ENCODE measurements at places on chromosomes 1 and 21. TPM values are rescaled to one million over a fixed set of nuclear protein-coding genes. Genes with fewer than 3 reads are reported as not detected.

DNA sequence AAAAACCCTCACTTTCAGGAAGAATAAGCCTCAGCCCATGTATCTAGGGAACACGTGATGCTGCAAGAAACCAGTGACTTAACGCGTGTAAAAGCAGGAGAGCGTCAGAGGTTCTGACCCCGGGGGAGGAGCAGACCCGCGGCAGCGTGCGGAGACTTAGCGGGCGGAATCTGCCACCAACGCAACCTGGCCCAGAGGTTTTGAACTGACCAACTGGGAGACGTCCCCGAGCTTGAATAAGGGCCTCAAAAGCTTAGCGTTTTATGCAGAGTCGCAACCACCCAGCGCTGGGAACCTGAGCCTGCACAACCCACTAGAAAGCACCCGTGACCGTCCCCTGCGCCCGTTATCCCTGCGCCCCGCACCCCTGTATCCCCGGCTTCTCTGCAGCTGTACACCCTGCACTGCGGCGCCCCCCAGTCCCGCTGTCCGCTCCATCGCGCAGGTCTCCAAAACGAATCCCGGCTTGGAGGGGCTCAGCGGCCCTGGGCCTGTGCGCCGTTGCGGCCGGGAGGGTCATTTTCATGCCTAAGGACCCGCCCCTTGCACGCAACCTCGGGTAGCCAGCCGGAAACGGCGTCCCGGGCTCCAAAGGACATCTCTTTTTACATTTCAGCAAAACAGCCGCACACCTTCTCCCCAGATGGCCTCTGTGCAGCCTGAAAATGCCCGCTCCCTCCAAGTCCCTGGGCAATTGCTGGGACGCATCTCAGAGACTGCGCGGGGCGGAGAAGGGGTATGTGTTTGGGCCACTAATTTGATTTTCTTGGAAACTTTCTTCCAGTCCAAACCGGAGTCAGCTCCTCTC is 29.4 kb upstream of the TRIM17 start:
- peak; percentile 43 for DNase-seq

GRCh38 chr1:207803678-207804077 is 51.8 kb downstream of the CD46 start:
- no peak for DNase-seq

DNA sequence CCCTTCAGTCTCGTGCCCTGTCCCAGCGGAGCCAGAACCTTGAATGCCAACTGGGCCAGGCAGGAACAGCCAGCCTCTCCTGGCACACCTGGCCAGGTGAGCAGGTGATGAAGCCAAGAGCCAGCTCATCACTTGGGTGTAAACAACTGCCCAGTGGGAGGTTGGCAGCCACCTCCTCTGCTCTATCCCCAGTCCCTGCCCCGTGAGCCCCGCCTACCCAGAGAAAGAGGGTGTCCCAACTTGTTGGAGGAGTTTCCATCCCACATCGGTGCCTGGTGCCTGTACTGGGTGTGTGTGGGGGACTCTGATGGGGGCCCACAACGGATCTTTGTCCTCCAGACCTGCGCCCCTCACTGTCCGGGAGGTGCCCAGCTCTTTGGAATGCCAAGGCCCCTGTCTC is 17.8 kb upstream of the FAM131C start:
- no peak for DNase-seq

LAD1 gene
- total RNA-seq: 0.06 TPM

DNA sequence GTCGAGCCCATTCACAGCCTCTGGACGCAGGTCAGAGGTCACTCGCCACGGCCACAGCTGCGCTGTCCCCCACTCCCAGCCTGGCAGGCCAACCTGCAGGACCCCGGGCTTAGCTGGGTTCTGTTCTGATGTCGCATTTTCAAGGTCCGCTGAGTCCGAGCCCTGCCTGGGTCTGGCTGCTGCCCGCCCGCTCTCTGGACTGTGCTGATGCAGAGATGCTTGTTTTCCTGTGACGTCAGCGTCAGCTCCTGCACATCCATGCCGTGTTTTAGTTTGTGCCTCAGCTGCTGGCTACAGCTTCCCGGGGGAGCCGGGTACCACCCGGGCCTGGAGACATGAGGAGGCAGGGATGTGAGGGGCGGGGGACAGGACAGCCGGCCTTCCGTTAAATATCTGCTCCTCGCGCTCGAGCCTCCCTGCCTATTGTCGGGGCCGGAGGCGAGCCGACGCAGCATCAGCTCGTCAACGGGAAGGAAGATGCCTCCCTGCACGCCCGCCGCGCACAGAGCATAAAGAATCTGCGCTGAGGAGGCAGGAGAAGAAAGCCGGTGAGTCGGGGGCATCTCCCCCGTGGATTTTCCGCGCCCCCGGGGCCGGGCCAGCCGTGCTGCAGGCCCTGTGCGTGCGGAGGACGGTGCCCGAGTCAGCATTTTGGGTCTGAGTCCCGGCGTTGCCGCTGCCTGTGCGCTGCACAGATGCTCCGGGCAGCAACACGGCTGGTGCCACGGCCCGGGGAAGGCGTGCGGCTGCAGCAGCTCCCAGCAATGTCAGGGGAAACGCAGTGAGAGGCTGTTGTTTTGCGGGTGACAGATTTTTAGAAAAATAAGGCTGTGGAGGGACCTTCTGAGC is 23.4 kb downstream of the PRKCZ start:
- DNase-seq: peak; percentile 83

DNA sequence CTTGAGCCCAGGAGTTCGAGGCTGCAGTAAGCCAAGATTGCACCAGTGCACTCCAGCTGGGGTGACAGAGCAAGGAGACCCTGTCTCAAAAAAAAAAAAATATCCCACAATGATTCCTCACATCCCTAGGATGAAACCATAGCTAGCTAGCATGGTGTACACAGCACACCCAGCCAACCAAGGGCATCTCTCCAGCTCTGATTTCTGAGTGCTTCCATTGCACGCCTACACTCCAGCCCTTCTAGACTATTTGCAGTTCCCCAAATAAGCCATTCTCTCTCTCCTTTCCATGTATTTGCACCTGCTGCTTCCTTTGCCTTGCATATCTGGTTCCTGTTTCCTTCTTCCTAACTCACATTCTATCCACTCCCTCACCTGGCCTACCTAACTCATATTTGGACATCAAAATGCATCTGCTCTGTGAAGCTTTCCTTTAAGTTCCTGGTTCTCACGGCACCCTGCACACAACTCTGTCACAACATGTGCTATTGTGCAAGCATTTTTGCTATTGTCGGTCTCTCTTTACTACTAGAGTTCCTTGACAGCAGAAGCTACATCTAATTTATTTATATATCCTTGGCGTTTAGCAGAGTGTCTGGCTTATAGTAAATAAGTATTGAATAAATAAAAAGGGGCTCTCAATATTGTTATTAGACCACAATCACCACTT is 2.4 kb upstream of the ELAPOR1 start:
- no peak for DNase-seq

DNA sequence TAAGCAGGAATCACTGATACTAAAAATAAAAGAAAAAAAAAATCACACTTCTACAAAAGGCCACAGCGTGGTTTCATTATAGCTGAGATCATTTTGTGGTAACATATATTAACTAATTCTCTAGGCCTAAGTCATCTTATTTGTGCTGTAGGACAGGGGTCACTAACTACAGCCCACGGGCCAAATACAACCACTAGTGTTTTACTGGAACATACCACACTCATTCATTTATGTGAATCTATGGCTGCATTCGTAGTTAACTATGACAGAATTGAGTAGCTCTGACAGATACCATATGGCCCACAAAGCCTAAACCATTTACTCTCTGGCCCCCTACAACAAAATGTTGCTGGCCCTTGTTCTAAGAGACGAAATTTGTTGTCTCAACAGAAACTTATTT is 224.4 kb downstream of the VAV3 start:
- DNase-seq: no peak

S100A2 gene
- total RNA-seq: 88.6 TPM

DNA sequence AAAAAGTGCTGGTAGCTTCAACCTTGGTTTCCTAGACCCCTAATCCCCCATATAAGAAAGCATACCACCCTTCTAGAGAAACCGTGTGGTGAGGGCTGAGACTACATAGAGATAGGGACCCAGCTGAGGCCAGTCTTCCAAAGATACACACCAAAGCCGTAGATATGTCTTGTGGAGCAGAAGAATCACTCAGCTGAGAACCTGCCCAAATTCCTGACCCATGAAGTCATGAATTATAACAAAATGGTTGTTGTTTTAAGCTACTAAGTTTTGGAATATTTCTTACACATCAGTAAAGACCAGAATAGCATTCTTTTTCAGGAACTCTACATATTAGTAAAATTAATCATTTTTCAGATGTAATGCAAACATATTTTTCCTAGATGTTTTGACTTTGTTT is 3.3 kb upstream of the SNRPE start:
- DNase-seq: peak; percentile 42

SPAG17 gene
- total RNA-seq: not detected

DNA sequence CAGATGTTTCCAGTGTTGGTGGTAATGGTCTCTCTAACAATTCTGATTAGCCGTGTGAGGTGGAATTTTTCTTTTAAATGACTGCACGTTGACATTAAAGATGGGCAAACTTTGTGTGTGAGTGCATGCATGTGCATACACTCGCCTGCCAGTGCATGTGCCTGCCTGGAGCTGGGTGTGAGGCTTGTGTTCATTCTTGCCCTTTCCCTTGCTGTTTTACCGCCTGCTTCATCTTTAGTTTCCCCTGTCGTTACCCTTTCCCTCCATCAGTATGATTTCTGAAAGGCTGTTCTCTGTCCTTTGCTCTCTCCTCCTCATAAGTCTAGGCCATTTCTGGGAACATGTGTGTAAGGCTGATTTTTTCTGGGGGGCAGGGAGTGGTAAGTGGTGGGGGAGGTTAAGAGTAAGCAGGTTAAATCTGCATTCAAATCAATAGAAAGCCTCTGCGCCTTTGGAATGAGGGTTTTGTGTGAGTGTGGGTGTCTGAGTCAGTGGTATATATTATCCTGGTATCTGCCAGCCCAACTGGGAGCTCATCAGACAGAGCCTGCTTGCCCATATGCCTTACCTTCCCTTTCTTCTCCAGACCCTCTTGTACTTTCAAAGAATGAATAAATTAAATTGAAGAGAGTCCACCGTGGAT is 112.5 kb downstream of the PBX1 start:
- no peak for DNase-seq

DNA sequence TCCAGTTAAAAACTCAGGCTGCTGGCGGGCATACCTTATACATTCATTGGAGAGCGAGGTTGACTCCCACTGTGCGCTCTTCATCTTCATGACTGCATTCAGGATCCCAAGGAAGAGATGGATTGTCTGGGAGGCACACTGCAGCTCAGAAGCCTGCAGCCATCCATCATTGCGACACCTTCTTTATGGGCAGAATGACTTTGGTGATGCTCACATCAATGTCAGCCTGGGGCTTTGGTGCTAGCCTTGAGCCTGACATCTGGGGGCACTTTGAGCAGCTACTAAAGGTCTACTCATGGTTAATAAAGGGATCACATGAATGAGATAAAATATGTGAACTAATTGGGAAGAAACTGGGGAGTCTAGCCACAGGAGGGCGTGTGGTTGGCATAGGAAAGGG is 229.3 kb downstream of the PRDM2 start:
- no peak for DNase-seq

DNA sequence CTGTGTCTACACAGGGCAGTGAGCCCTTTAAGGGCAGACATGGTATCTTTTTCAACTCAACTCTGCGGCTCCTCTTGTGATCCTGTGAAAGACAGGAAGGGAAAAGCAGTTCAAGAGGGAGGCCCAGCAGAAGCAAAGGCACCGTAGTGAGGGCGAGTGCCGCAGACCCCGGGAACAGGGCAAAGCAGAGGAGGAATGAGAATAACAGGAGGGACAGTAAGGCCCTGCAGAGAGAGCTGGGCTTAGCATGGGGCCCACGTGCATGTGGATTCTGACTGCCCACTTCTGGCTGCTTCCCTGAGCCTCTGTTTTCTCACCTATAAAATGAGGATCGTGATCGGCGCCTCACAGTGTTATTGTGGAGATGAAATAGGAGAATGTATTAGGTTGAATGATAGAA is 409.3 kb downstream of the PTPRU start:
- DNase-seq: no peak

MEGF6 gene
- total RNA-seq: 5.1 TPM

GRCh38 chr1:21294266-21294989 is 4.2 kb upstream of the ECE1 start:
- DNase-seq: peak; percentile 82

GRCh38 chr1:21280011-21280471 is 10.2 kb downstream of the ECE1 start:
- DNase-seq: peak; percentile 51

DNA sequence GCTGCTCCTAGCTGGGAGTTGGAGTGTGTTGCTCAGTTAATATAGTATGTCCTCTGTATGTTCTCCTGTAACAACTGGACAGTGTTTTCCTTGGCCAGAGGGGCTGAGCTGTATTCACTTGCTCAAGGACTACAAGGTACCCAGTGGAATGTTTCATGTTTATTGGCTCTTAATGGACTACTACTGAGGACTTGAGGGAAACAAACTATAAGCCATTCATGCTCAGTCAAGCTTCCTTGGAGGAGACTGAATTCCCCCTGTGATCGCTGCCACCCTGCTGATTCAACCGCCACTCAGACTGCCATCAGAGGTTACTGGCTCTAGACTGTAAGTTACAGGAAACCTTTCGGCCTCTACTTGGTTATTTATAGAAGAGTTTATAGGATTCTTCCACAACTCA is 166.6 kb downstream of the ZC3H11B start:
- no peak for DNase-seq

- DNase-seq: no peak
Observed at GRCh38 chr1:171802207-171802606, 20.7 kb downstream of the METTL13 start.

SEMA4A gene
- total RNA-seq: 0.29 TPM

GRCh38 chr1:23210351-23210785 is 6.9 kb downstream of the HTR1D start:
- peak; percentile 55 for DNase-seq

DNA sequence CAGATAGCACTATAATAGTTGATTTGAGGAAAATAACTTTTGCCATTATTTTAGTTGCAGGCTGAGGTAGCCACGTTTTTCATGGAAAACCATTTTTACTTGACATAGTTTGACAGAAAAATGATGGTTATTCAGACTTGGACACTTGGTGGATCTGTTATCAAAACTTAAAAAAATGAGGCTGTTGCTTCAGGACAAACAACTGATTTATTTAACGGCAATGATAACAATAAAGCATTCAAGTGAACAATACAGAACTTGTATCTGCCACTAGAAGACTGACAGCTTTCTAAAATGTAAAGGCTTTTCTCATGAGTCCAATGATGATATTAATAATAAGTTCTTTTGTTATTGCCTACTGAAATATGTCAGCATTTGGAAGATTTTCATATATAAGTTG is 322.9 kb downstream of the BRINP3 start:
- no peak for DNase-seq

CDC7 gene
- 26.2 TPM for total RNA-seq

DNA sequence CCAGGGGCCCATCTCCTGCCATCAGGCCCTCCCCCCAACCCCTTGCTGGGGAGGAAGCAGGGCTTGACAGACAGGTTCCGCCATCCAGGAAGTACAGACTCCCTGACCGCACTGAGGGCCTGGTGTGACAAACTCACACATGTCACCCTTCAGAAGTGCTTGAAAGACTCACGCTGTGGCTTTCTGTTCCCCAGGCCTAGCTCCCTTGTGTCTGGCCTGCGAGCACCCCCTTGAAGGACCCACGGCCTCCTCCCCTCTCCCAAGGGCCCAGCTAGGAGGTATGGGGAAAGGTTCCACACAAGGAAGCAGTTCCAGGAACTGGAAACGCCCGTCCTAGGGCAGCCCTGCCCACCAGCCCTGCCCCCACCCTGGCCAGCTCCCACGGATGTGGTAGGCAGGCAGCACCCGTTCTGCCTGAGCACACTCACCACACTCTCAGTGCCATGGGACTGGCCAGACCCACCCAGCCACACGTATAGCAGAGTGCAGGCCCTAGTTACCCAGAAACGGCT is 26.7 kb downstream of the SLC2A1 start:
- peak; percentile 71 for DNase-seq

- peak; percentile 87 for DNase-seq
Observed at GRCh38 chr1:116375887-116376728, 3.1 kb downstream of the ATP1A1 start.
